ENCODE measurements at places on chromosomes 4 and X.

GRCh38 chr4:95572304-95572991 is 23.7 kb upstream of the UNC5C start:
- DNase-seq, result no peak

DNA sequence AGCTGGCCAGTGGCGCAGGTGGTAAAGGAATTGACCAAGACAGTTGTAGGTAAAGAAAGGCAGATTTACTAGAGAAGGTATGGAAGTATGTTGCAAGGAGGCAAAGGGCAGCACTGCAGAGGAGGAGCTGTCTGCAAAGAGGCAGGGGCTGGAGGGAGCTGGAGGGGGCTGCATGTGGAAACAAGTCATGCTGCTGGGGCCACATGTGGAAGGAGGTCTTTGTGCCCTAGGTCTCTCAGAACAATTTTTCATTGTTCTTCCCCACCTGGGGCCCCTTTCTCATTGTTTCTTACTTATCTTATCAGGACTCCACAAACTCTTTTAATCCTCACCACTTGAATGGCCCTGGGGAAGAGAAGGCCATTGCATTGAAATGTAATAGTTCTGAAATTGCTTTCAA is 144.8 kb upstream of the PLAC1 start:
- no peak for DNase-seq

- no peak for DNase-seq
These were observed 49.8 kb downstream of the PDHA2 start for GRCh38 chr4:95889662-95890061.

DNA sequence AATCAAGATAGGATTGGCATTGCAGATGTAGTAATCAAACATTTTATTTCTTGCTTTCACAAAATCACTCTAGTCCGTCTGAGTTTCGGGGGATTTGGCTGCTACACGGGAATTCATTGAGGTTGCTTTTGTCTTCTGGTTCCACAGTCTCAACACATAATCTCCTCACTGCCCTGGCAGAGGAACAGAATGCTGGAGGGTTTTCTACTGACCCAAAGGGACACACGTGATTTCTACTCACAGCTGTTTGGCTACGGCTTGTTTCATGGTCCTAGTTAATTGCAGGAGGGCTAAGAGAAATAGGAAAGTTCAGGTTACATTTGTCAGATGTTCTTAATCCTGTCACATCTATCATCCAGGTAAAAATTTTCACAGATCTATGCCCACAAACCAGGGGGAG is 1811.6 kb downstream of the ARAP2 start:
- DNase-seq, result no peak

DNA sequence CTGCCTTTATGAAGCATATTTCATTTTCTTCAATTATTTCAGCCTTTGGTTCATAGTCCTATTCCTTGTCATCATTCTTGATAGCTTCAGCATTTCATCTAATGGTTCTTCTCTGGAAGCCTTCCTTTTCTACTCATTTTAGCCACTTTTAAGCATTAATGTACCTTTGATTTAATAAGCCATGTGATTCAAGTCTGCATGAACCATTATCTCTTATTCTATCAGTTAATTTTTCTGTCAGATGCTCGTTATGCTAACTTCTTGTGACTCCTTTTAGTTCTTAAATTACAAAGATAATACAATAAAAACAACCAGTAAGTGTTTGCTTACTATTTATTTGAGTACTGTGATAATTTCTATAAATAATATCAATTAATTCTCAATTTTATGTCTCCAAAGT is 210.1 kb upstream of the MAB21L2 start:
- DNase-seq, result no peak

DNA sequence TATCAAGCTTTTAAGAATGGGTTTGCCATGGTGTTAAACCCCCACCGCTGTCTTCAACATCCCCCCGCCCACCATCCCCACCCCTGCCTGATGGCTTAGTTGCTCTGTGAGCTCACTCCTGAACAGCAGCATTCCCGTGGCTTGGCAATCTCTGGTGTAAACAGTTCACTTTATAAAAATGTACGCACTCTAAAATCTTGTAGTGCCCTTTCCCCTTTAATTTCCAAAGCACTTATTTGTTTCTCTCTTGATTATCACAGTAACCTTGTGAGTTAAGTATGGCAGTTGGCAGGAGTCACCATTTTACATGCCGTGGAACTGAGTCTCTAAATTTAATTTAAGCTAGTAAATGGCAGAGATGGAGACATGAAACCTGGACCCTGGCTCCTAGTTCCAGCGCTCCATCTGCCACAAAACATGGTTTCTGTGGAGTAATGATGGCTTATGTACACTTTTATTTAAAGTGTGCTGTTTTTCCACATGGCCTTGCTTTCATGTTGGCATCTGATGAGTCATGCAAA is 123.1 kb downstream of the AFF1 start:
- no peak for DNase-seq

DNA sequence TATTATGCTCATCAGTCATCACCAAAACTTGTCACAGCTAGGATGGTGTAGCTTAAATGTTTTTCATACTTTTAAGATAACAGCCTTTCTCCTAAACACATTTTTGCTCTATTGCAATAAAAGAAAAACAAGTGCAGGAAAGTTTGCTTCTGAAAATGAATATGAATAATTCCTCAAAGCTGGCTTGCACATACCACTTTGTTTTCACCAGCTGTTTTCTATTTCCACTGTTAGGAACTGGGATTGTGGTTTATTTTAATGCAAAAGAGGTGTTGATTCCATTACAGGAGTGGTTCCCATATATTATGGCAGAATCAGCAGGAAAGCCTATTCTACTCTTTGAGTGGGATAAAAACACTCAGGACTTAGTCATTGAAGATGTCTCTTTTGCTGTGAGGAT is 145.9 kb downstream of the PPA2 start:
- no peak for DNase-seq

GRCh38 chrX:49972328-49972860 is 50.0 kb downstream of the CLCN5 start:
- no peak for DNase-seq

DNA sequence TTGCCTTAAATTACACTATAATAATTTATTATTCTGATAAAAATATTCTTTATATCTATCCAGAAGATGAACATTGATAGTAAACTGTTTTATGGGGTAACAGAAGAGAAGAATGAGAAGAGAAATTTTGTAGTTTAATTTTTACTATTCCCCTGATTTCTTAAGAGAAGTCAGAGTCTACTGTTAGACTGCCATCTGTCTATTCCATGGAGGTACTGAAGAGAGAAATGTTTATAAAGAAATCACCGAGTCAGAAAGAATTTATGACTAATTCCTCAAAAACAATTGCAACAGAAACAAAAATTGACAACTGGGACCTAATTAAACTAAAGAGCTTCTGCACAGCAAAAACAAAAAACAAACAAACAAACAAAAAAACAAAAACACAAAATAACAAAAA is 149.9 kb downstream of the FGF16 start:
- DNase-seq, result no peak

- no peak for DNase-seq
These were observed 348.5 kb downstream of the OPHN1 start for GRCh38 chrX:68084765-68085164.

GRCh38 chr4:15164571-15164970 is 162.3 kb downstream of the CPEB2 start:
- no peak for DNase-seq

DNA sequence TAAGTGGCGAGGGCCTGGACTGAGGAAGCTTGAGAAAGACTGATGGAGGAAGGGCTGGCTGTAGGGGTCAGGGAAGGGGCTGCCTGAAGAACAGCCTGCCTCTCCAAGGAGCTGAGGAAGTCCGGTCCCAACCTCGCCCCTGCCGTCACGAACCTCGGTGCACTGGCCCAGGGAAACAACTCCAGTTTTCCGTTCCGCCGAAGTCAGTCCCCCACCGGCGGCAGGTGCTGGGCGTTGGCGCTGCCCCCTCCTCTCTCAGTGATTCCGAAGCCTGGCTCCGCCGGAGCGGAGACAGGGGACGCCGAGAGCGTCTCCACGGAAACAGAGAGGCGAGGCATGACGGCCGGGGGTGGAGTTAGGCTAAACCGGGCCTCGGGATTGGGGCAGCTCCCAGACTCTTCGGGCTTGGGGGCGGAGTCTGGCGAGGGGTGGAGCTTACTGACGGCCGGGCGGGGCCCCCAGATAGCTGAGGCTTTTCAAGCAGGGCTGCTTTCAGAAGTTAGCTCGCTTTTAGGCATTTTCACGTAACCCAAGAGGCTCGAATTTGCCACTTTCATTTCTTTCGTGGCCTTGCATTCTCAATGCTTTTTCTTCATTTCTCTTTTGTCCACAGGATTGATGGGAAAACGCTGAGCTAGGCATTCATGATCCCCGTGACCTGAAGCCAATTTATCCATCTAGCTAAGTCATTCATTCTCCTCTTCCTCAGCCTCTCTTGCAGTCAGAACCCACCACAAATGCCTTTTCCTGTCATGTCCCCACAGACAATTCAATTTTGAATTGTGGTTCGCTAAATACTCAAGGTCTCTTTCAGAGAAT is at the start of gene TTC29:
Gene TTC29, minus strand, starts transcription at position 309 of the 819 bp plus-strand sequence. CDS start 5,969 bp downstream, outside the sequence.
- peak; percentile 93 for DNase-seq

GRCh38 chrX:152637649-152638442 is at the start of gene GABRQ:
Gene GABRQ (plus strand): TSS chrX:152637895. CDS start chrX:152638203, 308 bp downstream.
- peak; percentile 42 for DNase-seq

DNA sequence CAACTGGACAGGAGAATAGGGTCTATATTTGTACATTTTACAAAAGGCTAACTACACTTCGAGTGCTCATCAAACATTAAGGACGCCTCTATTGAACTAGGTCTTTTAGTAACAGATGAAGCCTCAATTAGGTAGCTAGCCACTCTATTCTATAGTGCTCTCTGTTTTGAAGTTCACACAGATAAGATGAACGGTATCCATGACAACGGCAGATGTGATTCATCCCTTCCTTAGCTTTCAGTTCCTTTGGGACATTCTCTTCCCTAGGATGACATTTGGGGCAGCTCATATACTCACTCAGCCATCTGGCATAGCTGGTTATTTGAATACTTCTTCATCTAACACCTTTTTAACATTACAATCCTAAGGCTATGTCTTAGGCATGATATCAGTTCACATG is 62.4 kb upstream of the WDFY3 start:
- no peak for DNase-seq

DNA sequence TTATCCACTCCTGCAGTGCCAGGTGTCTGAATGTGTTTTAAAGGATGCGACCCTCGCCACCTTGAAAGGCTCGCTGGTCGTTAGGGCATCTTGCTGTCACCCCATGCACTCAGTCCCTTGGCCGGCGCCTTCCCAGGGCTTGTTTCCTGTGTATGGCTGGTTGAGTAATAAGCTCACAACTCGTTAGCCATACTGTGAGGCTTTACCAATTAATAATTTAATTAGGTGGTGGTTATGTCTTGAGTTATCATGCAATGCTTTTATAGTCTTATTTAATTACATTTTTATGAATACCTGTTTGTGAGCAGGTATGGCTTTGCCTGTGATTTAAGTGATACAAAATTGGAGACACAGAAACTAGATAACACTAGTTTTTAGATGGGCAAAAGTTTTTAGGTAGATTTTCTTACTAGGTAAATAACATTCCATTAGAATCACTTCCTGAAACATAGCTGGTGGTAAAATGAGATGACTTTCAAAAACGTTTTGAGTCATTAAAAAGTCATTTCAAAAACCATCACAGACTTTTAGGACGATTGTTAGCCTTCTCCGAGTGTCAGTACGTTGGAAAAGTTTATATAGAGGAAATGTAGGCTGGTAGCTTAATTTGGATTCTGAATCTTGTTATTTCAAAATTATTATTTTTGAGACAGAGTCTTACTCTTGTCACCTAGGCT is 18.2 kb downstream of the PTTG2 start:
- peak; percentile 57 for DNase-seq

DNA sequence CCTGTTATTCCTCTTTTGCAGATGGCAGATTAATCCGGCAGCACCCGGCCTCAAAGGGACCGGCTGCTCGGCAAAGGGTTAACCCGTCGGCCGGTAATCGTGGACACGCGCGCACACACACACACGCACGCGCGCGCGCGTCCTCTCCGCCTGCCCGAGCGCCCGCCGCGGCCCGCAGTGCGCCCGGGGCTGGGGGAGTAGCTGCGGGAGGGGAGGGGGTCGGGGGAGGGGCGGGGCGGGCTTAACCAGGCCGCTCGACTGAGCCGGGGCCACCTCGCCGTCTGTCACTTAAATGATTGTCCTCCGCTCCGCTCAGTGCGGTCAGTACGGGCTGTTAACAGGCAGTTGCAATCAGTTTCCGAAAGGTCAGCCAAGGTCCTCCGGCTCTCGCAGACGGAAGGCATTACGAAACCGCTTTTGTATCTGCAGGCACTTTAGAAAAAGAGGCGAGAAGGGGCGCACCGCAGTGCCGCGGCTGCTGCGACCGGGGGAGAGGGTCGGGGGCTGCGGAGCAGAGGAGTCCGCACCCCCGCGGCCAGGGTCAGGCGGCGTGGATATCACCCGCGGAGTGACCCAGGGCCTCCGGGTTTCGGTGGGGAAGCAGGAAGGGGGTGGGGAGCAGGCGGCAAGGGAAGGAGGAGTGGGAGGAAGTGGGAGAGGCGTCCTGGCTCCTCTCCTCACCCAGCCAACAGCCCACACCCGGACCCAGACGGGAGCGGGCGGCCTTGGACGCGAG is 57.3 kb upstream of the BCOR start:
- DNase-seq, result no peak

DNA sequence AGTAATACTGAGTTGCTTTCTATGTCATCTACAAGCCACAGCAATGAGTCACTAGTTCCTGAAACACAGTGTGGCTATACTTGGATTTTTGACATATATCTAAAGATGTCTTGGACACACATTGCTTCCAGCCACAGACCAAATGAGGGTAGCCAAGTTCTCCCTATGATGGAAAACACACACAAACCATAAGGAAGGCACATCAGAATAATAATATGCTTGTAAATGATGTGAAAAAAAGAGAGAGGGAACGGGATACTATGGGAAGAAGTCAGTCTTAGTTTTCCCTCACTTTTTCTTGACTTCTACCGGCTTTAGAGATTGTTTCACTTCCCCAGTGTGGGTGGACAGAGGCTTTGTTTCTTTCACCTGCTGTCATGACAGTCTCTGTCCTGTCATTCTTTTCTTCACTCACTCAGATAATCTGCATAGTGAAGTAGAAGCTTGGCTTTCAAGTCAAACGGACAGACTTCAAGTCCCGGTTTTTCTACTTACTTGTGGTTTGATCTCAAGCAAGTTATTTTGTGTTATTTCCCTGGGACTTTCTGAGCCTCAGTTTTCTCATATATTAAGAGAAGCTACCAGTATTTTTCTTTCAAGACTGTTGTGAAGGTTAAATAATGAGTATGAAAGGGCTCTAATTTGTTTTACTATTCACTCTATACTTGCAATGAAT is 34.7 kb downstream of the P2RY10 start:
- peak; percentile 12 for DNase-seq

DNA sequence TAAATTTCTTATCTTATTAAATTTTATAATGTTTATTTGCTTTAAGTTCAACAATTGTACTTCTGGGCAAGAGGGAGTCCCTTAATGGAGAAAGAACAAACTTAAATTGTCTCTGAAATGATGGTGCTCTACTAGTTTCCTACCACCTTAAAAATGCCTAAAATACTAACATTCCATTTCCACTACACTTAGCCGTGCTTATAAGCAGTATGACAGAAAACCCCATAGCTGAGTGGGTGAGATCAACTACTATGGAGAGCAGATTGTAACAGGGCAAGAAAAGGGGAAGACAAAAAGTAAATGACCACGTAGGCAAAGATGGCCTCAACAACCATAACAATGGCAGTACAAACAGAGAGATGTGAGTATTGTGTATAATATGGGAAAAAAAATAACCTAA is 35.0 kb downstream of the RFC1 start:
- DNase-seq, result no peak
